NAMALWA (cell line): ENCODE measurements at places on chromosomes 5 and 9.

DNA sequence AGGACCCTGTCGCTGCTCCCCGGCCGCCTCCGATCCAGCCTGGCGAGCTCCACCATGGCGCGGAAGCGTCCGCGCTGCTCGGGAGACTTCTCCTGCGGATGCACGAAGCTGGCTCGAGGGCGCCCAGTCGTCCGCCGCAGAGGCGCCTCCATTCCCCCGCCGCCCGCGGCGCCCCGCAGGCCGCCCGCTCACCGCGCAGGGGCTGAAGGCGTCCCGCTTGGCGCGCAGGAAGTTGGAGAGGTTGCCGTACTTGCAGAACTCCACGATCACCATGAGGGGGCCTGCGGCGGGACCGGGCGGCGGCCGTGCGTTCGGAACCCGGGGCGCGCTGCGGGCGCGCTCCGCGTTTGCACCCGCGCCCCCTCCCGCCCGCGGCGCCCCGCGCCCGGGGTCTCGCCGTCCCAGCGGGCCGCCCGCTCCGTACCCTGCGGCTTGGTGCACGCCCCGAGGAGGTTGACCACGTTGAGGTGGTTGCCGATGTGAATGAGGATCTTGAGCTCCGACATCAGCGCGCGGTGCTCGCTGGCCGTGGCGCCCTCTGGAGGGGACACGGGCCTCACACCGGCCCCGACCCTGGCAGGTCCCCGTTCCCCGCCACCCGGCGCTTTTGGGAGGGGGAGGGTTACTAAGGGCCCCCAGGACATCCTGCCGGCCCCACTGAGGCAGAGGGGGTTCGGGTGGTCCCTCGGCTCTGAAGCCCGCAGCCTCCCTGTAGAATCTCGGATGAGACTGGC, 27.7 kb upstream of the SCGB3A1 start:
- no peak for DNase-seq

DNA sequence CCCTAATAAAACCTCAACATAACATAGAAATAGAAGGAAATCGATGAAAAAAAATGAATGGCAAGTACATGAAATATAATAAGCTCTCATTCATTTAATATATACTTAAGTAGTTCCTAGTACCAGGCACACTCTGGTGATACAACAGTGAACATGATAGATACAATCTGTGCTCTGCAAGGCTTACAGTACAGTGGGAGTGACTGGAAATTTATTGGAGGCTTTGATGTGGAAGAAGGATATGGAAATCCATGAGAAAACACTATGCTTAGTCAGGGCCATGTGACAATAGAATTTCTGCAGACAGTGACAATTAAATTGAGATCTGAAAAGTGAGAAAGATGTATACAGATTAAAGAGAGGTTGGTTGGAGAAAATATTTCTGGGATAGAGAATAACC, 32.0 kb upstream of the IL33 start:
- no peak for DNase-seq

- DNase-seq, result no peak
Measured at GRCh38 chr5:55900068-55900467, 48.9 kb downstream of the IL31RA start.

- DNase-seq, result no peak
Measured at GRCh38 chr9:135219676-135220600, 132.5 kb downstream of the OLFM1 start.

DNA sequence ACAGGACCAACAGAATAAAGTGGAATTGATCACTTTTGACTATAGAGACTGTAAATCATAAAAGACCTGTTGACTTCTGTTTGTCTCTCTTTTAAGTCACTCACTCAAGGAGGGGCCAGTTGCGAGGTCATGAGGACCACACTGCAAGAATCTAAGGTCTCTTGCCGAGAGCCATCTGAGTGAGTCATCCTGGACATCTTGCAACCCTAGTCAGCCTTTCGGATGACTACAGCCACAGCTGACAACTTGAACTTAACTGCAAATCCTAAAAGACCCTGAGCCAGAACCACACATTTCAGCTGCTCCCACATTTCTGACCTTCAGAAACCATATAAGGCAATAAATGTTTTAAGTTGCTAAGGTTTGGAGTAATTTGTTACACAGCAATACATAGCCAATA, 129.7 kb upstream of the RAD23B start:
- no peak for DNase-seq

DNA sequence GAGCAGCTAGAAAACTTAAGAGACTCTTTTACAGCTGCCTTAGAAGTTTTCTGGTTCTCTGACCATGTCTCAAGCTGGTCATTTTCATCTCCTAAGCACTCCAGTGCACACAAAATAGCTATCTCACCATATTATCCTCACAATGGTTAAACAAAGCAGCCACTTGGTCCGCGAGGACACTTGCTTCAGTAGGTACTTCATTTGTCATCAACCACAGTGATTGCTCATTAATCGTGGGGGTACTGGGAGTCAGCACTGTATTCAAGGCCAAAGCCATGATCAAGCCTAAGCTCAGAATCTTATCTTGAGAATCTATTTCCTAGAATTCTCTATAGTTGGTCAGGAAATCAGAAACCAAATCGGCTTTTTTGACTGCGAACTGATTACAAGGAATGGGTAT, 2.9 kb downstream of the ARL14EPL start:
- DNase-seq, result no peak

GRCh38 chr5:162484095-162484494, 416.5 kb downstream of the GABRG2 start:
- DNase-seq, result no peak

DNA sequence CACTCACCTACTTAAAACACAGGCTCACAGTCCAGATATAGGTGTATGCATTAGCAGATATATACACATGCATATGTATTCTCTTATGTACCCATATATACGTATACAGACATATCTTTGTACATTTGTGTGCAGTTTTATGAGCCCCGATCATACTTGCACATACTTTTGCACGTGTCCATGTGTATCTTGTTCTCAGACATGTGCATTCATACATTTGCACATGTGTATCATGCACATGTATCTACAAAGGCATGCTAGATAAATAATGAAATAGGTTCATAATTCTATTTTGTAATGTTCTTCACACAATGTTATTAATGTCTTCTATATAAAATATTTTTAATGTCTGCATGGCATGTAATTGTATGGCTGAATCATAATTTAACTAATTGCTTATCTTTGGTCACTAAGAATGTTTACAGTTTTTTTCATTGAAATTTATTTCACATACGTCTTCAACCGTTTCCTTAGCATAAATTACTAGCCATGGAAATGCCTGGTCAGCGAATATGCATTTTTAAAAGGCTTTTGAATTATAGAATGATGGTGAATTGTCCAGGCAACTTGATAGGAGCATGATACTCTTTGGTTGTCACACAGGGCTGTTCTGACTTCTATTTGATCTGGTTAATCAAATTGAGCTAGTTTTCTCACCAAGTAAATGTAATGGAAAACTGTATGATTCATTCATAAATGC, 2.6 kb downstream of the NDFIP1 start:
- no peak for DNase-seq

DNA sequence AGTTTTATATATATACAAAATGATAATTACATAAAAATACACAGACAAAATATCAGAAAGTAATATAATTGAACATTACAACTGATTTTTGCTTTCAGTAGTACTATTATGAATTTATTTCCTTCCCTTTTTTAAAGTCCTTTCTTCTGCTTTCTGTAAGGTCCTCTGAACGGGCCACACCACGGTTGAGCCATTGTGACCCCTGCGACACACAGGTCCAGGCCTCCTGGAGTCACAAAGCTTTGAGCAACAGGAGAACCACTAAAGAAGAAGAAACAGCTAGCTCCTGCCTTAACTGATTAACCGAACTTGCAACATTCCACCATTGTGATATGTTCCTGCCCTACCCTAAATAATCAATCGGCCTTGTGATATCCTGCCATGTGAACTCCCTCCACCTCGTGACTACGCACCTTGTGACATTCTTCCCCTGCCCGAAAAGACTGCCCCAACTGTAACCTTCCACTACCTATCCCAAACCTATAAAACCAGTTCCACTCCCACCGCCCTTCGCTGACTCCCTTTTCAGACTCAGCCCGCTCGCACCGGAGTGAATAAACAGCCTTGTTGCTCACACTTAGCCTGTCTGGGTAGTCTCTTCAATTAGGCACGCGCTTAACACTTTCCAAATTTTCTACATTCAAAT, 375.0 kb upstream of the RFX3 start:
- DNase-seq, result no peak

DNA sequence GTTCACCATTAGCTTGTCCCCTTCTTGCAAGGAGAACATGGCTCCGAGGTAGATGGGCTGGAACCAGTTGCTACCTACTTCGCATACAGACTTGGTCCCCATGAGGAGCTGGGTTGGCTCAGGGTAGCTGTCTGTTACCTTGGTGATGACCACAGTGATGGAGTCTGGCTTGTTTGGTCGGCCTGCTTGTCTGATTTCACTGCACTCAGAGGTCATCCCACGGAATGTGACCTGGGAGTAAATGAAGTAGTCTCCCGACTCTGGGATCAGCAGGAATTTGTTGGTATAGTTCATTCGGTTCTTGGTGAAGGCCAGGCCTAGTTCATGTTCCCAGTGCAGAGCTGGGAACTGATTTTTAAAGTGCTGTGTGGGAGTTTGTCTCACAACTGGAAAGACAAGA, 15.3 kb downstream of the TNFSF15 start:
- DNase-seq, result no peak

GRCh38 chr9:33272061-33272460, 7.2 kb downstream of the CHMP5 start:
- DNase-seq, result no peak

DNA sequence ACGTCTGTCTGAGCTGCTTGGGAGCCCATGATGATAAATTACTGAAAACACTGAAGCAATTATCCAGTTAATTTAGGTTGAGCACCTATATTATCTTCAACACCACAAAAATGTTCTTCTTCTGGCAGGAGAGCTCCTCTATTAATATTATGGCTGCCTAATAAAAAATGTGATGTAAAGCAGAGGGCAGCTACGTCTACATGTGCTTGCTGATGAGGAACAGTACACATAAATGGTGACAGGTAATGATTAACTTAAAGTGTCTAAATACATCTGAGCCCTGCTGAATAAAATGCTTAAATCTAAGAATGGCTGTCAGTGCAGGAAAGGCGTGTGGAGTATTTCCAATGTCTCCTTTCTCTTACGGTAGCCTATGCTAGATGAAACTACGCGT, 131.3 kb upstream of the NR3C1 start:
- no peak for DNase-seq

DNA sequence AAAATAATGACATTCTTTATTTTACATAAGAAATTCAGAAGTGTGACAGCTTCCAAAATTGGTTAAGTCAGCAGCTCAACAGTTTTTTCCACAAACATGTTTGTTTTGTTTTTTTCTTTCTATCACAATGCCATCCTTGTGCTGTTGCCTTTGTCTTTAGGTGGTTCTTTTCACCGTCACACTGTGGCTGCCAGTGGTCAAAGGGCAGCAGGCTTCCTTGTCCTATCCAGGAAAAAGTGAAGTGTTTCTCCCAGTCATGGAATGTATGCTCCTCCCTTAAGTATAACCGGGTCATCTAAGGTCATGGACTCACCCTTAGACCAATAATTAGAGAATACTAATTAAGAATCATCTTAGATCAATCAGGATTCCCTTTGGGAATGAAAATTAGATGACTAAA, 87.4 kb downstream of the SREK1 start:
- DNase-seq, result no peak

DNA sequence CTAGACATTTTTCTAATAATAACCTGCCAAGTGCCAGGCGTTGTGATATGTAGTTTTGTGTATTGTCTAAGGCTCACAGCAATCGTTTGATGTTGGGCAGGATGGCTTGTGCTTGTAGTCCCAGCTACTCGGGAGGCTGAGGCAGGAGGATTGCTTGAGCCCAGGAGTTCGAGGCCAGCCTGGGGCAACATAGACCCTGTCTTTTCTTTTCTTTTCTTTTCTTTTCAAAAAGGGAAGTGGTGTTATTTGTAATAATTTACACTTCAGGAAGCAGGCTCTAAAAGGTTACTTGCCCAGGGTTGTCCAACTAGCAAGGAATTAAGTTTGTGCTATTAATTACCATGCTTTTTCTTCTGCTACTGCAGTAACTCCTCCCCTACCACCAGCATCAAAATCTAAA, 3.2 kb downstream of the ZNF131 start:
- DNase-seq, result no peak

DNA sequence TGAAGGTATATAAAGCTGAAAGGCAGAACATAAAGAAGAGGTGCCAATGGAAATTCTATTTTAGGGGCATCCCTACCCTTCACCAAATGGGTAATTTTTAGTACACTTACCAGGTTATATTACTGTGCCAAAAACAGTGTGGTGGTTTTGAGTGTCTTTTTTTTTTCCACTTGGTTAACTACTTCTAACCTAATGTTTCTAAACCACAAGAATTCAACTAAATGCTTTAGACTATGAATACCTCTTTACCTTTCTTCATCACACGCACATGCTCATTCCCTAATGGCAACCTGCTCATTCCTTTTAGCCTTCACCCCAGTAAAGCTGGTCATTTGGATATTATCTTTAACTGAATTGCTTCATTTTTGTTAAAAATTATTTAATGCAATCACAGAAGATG, 215.6 kb downstream of the PIK3R1 start:
- no peak for DNase-seq

- DNase-seq, result no peak
Measured at GRCh38 chr9:134182554-134183085, 18.3 kb upstream of the RNU6ATAC start.

DNA sequence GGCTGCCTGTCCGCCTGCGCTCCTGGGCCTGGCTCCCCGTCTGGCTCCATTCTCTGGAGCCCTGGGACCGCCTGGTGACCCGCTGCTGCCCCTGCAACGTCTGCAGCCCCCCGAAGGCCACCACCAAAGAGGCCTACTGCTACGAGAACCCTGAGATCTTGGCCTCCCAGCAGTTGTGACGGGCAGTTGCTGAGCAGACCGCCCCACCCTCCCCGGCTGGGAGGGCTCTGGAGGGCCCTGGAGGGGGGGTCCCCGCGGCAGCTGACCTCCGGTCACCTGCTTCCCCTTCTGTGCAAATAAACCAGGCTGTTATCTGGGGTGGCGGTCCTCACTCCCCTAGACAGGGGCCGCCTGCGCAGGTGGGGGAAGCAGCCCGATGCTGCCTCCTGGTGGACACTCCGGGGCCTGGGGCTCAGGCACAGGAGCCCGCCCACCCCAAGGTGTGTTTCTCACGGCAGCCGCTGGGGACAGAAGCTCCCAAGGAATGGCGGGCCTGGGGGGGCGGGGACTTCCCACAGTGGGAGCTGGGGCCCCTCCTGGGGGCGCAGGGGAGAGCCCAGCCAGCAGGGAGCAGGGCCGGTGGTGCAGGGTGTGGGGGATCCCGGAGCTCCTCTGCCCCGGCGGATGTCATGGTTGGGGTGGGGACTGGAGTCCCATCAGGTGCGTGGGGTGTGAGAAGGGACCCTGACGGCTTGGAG, 4.7 kb upstream of the TUBB4B start:
- DNase-seq, result peak; percentile 90

DNA sequence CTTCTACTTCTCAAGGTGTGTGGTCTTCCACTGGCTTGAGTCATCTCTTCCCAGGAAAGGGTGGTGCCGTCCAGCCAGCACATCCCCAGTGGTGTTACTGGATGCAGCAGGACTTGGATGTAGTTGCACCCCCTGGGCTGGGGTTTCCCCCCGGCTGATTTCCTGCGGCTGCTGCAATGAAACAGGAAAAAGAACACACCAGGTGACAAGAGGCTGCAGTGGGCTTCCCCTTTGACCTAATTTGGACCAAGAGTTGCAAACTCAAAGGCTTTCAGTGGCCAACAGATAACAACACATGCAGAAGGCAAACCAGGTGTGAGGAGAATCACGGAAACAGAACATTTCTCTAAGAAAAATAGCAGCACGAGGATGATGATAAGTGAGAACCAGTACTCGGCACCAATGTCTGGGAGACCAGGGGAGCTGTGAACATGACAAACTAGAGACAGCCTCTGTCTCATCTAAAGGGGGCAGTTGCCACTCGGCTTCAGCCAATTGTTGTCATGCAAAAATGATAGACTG, 83.7 kb downstream of the PDE6A start:
- no peak for DNase-seq
